ENCODE measurements at places on chromosomes 16 and 17.
A peak's percentile ranks its signal among the peaks of the same experiment; 100 is the strongest.

GRCh38 chr16:87326151-87326571 is 9.0 kb upstream of the C16orf95 start:
- no peak for DNase-seq

- DNase-seq: peak; percentile 42
Measured at GRCh38 chr17:68238871-68239253, 9.0 kb upstream of the AMZ2 start.

DNA sequence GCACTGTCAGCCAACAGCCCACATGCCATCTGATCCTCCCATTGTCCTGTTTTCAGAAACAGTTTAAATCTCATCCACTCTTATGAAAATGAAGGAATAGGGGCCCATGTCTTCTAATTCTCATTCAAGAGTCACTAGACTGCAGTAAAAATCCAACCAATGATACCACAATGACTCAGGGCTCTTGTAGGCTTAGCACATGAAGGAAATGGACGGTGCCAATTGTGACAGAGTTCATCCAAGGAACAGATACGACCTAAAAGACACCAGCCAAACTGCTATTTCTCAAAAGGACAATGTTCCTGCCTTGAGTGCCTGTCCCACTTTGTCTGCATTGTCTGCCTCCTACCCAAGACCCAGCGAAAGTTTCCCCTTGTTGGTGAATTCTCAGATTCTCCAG is 204.8 kb upstream of the COX10 start:
- no peak for DNase-seq

GRCh38 chr16:14240219-14240843 is 169.2 kb downstream of the MRTFB start:
- DNase-seq: no peak

Measured in pons (tissue), 1 donor.